ENCODE measurements at places on chromosomes 6 and 20. TPM values are rescaled to one million over a fixed set of nuclear protein-coding genes. Genes with fewer than 3 reads are reported as not detected.
A peak's percentile ranks its signal among the peaks of the same experiment; 100 is the strongest.

DNA sequence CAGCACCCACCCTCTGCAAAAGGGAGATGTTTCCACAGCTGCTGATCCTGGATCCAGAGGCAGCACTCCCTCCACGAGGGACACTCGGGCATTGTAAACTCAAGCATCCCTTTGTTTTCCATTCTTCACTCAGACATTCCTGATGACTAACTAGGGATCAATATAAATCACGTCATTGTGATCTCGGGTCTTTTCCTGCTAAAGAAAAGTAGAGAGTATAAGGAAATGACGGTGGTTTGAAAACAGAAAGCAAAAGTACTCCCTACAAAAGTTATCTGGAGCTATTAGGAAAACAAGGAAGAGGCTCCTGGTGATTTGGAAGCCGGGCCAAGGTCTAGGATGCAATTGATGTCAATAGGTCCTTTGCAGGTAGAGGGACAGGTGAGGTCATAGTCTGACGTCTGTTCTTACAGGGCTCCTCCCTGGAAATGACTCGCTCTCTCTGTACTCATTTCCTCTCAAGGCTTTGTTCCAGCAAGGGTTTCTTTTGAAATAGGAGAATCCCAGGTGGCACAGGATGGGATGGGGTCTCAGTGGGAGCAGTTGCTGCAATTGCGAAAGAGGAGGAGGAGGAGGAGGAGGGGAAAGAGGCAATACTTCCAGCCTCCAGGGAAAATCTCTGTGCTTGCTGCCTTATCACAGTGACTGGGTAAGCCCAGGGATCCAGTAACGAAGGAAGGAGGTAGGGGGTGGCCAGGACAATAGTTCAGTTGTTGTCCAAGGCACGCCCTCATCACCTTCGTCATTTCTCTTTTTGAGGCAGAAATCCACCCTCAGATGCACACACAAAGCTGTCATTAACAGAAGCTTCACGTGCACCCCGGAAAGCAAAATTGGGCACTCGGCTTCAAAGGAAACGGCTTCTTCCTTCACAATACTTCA, 222.8 kb downstream of the LY86 start:
- DNase-seq: peak; percentile 60

DNA sequence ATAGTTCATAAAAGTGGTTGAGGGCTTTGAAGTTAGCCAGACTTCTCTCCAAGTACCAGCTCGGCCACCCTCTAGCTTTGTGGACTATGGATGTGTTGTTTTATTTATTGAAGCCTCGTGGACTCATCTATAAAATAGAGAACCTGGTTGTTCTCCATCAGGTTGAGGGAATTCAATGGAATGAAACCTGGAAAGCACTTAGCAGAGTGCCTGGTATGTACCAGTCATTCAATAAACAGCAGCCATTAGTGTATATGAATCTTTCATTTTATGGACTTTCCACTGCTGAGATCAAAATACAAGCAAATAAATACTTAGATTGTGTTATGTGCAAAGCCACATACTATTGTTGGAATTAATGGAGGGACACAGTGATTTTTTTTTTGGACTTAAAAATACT, 206.8 kb downstream of the SOX4 start:
- no peak for DNase-seq

DNA sequence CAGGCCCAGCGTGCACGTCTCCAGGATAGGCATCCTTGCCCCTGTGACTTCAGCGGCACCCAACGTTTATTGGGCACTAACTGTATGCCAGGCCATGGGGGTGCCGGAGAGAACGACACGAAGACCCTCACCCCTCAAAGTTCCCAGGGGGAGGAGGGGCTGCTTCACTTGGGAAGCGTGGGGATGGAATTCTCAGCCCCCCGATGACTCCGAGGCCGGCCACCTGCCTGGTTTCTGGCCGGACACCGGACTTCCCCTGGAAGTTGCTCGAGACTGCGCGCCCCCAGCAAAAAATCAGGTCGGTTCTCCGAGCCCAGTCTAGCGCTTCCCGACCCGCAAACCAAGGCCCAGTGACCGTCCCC, 275 bp upstream of the MAVS start:
- DNase-seq: no peak

DNA sequence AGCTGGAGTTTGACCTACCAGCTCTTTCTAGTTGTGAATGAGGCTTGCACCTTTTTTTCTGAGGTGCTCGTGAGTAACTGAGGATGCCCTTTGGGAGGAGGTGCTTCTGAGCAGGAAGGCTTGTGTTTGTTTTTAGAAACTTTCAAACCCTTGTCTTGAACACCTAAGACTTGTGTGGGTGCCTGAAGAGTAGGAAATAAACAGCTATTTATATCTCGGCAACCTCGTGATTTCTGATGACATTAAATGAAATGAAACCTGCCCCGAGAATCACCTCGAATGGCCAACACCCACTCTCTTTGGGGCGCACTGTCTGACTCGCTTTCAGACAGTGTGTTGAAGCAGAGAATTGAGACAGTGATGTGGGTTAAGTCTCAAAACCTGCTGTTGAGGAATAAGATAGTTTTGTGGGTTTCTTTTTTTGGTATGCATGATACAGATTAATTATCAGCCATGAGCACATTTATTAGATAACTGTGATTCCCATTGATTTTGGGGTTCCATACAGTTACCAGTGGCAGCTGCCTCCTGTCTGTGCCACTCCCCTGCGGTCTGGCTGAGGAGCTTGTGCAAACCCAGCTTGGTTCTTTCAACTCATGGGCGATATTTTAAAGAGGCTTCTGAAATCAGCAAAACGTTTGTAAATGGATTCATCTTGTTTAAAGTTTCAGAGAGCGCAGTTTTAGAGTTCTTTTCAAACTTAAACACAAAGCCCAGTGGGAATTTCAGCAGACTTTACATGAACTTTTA, 8.4 kb downstream of the IRF4 start:
- no peak for DNase-seq

The HLA-DQA1 gene
- not detected for total RNA-seq

- DNase-seq: no peak
These were observed 93.3 kb upstream of the MARCKS start for GRCh38 chr6:113763876-113764275.

The SLC24A3 gene
- 33.5 TPM for total RNA-seq

The TMEM30A gene
- 113 TPM for total RNA-seq

DNA sequence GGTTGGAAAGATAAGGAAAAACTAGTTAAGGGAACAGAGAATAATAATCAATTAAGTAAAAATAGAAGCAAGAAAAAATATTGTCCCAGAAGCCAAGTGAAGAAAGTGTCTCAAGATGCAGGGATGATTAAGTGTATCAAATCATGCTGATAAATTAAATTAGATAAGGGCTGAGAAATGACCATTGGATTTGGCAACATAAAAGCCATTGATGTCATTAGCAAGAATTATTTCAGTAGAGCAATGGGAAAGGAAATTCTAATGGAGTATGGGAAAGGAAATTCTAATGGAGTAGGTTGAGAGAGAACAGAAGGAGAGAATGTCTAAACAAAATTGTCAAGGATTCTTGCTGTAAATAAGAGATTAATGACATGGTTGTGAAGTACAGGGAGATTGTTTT, 146.8 kb downstream of the TFAP2B start:
- no peak for DNase-seq

DNA sequence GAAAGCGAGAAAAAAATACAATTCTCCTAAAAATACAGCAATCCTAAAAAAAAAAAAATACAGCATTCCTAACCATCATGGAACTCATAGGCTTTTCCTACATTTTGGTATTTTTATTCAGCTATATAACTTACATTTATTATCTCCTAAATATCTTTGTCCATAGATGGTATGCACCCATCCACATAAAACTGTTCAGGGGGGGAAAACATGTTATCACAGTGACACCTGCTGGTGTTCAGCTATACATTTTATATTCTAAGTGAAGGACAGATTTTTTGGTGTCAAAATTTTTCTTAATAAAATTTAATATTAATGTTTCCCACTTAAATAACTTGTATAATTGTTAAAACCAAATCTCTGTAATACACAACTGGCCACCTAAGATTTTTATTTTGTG, 58.0 kb downstream of the BLOC1S5 start:
- peak; percentile 58 for DNase-seq

GRCh38 chr6:108989700-108990099, 104.9 kb downstream of the SESN1 start:
- DNase-seq: no peak

DNA sequence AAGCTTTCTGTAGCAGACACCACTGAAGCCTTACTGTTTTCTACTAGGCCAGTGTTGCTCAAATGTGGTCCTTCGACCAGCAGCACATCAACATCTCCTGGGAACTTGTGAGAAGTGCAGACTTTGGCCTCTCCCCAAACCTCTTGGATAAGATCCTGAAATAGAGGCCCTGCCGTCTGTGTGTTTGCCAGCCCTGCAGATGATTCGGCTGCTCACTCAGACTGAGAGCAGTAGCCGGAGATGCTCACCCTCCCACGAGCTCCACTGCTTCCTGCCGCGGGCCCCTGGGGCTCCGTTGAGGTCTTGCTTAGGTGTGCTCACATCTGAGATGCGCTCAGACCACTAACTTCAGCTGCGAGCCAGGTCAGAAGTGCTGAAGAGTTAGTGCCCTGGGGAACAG, 129.5 kb upstream of the SSTR4 start:
- DNase-seq: peak; percentile 84
